KBM-7 (cell line): ENCODE measurements at places on chromosomes 1 and 21.

DNA sequence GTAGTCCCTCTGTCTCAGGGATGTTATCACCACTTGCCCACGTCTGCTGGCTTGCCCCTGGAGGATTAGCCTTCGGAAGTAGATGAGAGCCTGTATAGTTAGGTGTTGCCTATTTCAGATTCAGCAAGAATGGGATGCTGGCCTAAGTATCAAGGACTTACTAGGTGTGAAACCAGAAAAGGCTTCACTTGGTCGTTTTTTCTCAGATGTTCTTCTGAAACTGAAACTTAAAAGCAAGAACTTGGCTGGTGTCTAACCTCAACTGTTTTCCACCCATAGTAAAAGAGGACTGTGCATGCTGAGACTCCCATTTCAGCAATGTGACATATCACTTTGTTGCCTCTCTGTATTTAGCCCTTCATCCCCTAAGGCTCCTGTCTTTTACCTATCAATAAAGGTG, 67.0 kb upstream of the LRRC53 start:
- no peak for DNase-seq

GRCh38 chr1:57222307-57222706, 201.6 kb downstream of the DAB1 start:
- DNase-seq = no peak

DNA sequence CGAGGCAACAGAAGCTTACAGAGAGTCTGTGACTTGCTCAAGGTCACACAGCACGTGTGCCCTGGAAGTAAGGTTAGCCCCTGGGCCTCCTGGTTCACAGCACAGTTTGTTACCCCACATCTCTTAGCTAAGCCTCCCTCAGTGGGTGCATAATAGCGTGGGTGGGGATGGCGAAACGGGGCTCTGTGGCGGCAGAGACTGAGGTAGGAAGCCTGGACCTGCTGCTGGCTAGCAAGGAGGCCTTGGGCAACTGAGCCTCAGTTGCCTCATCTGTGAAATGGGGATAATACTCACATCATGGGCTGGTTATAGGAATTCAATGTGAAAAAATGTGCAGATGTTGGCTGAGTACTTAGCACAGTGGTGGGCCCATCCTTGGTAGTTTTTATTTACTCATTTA, 596 bp downstream of the PADI4 start:
- DNase-seq = no peak

- DNase-seq = no peak
These were observed 53.2 kb downstream of the DDAH1 start for GRCh38 chr1:85411567-85412305.

DNA sequence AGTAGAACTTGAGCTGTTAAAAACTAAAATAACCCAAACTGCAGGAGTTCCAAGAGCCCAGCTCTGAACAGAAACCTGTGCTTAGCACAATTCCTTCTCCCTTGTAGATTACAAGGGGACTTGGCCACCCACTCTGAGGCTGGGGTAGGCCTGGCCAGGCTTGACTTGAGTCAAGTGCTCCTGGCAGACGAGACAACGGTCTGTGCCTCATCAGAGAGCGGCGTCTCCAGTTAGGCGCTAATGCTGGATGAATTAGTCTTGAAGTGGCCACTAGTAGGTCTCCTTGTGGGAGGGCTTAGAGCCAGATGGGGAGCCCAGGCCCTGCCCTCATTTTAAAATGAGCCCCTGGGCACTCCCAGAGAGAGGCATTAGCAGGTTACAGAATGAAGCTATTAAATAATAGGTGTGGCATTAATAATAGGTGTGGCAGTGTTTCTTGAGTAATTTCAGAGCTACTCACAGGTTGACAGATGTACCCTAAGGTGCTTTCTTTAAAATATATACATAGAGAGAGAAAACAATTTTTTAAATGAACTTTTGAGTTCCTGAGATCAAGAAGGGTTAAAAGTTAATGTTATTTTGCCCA, 1.1 kb downstream of the EEIG2 start:
- peak; percentile 69 for DNase-seq

- no peak for DNase-seq
These were observed 97.2 kb downstream of the WDR64 start for GRCh38 chr1:241749041-241749944.

DNA sequence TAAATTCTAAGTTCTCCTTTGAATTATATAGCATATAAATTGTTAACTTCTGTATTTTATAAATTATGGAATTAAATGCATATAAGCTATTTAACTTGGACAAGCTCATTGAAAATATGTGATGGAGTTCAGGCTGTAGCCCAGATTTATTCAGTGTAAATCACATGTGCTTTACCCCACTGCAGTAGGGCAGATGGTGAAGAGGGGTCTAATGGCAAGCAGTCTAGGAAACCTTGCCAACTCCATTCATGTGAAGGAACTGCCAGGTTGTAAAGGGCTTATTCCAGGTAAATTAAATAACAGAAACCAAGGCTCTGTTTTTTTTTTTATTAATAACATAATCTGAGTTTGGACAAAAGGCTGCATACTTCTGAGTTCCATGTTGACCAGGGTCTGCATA, 243.2 kb downstream of the NCAM2 start:
- DNase-seq = no peak

DNA sequence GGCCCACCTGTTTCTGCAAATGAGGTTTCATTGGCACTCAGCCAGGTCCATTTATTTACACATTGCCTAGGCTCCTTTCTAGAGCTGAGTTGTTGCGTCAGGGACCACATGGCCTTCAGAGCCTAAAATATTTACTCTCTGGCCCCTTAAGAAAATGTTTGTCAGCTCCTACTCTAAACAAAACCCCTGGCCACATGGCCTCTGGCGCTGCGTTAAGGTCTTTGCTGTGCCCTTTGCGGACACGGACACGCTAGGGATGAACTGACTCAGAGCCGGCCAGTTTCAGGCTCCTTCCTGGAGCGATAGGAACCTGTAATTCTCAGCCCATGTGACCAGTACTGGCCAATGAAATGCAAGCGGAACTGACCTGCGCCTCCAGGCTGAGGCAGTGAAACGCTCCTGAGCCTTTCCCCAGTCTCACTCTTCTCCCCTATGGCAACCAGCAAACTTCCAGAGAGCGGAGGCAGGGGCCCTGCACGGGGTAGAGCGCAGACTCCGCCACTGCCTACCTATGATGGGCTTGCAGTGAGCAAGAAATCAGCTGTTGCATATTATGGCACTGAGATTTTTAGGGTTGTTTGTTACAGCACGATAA, 160.3 kb downstream of the ETS2 start:
- DNase-seq = no peak

GRCh38 chr1:83717785-83718184, 281.1 kb downstream of the TTLL7 start:
- no peak for DNase-seq

DNA sequence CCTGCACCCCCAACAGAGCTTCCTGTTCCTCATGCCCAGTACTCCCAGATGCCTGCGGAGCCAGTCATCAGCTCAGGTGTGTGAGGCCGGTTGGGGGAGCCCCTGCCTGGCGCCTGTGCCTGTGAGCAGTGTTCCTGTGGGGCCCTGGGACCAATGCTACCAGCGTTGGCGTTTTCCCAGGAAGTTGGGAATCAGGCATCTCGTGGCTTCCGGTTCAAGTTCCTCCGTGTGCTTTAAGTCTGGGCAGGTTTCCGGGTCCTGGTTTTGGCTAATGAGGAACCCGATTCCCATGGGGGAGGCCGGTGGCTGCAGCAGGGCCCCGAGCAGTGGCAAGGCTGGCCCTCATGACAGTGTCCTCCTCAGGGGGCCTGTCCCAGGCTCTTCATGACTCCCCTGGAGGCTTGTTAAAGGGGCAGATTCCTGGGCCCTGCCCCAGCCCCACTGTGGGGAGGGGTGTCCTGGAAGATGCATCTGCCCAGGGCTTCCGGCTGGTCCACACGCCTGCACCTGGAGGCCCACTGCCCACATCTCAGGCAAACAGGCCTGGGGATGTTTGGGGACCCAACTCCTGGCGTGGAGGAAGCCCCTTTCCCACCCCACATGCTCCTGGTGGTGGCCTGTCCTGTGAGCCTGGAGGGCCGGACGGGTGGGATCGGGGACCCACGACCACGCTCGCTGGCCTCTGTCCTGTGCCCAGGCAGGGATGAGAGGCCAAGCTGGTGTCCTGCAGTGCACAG, 26.2 kb downstream of the TP73 start:
- peak; percentile 47 for DNase-seq
